Stimulated activated CD4-positive, alpha-beta T cell treated with anti-CD3 and anti-CD28 coated beads, Interleukin-1b, Interleukin-23, amount 100 ng/mL, for 4 hours (primary cell): ENCODE measurements at places on chromosomes 1 and 21.
A peak's percentile ranks its signal among the peaks of the same experiment; 100 is the strongest.

DNA sequence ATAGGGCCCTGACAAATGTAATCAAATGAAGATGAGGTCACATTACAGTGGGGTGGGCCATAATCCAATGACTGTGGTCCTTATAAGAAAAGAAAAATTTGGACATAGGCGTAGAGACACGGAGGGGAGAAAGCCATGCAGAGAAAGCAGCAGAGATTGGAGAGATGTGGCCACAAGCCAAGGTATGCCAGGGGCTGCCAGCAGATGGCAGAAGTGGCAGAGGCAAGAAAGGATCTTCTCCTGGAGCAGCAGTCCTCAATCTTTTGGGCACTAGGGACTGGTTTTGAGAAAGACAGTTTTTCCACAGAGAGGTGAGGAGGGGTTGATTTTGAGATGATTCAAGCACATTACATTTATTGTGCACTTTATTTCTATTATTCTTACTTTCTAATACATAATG lies 355.1 kb downstream of the NPHP4 start:
- no peak for DNase-seq

- DNase-seq = no peak
Observed at GRCh38 chr1:1021920-1022259, 2.0 kb downstream of the AGRN start.

DNA sequence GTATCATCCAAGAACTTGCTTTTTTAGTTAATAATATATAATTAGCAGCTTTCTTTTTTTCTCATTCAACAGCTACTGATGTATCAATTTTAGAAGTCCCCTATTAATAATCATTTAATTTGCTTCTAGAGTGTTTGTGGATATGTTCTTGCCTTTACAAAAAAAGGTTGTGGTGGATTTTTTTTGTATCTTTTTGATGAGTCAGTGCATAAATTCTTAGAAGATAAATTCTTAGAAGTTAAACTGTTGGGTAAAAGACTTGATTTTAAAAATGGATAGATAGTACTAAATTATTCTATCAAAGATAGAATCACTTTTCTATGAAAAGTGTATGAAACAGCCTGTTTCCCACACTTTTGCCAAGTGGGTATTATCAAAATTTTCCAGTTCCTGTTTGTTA lies 11.9 kb downstream of the FGGY start:
- DNase-seq = no peak

DNA sequence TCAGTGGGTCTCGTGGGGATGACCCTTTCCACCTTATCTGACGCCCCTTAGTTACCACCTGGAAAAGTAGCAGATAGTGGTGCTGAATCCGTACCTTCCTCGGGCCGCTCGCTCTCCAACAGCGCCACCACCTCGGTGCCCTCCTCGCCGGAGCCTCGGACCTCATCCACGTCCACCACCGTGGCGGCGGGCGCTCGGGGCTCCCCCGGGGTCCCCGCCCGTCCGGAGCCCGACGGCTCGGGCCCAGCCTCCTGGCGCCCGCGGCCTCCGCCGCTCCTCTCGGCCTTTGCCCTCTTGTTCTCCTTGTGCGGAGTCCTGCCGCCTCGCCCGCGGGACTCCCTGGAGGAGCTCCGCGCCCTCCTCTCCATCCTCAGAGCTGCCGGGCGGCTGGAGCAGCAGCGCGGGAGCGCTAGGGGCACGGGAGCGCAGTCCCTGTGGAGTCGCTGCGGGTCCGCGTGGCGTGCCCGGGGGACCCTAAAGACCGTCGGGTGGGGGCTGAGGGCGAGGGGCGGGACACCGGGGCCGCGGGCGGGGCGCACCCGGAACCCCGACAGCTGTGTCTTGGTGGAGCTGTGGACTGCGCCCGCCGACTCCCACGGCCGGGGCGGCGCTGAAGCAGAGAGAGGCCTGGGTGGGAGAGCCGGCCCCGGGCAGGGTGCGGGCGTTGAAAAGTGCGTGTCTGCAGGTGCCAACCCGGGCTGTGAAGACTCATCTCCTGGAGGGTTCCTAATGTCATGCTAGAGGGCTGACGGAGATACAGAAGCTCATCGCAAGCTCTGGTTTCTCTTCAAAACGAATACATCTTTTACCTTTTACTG lies at the start of gene NPHS2:
Gene NPHS2 (minus strand): TSS at position 452 of the 818 bp plus-strand sequence. CDS start 84 bp downstream, at position 368.
- DNase-seq = no peak

- no peak for DNase-seq
Observed at GRCh38 chr21:46431448-46431847, 27.2 kb upstream of the DIP2A start.

GRCh38 chr1:117388328-117388727 lies 21.1 kb downstream of the MAN1A2 start:
- no peak for DNase-seq

DNA sequence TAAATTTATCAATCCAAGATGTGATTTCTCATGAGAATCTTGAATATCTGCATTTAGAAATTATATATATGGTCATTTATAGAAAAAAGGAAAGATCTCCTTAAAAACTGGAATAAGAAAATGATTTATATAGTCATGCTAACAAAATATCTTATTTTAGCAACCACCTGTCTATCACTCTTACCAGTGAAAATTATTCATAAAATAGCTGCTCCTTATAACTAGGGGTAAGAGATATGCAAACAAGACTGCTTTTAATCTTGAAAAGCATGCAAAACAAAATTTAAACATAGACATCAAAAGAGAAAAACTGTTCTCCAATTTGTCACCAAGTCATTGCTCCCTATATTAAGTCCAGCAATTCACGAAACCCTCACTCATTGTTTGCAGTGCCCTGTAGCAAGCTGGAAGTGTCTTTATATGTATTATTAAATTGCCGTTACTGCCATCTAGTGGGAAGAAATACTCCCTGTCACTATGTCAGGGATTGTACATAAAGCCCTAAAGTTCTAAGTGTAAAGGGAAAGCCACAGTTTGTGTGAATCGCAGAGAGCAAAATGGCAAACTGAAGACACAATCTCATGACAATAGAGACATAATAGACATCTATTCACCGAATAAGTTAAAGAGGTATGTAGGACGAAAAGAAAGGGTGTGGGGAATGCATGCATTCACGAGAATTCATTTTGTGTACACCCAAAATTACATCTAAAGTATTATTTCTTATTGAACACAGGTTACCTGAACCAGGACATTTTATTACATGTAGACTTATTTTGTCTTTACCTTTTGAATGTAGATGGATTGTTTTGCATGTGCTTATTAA lies 600.5 kb downstream of the USP25 start:
- DNase-seq = no peak

- DNase-seq = no peak
Observed at GRCh38 chr1:60017508-60018205, 55.9 kb downstream of the C1orf87 start.

- DNase-seq = no peak
Observed at GRCh38 chr1:116927049-116927798, 17.5 kb downstream of the PTGFRN start.

DNA sequence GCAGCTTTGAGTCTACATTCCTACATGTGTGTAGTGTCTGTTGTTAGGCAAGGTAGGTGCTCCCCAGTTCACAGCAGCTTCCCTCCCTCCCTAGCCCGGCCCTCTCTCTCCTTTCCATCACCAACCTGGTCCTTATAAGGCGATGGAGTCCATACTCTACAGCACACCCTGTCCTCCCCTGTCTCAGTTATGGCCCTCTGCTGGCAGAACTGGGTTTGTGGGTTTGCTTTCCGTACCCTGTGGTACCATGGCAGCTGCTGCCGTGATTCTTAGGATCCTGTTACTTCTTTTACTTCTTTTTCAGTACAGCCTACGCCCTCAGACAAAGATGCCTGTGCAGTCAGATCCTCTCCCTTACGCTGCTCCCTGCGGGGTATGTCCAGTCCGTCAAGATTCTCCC lies 31.7 kb downstream of the AK5 start:
- peak; percentile 1 for DNase-seq

- no peak for DNase-seq
Observed at GRCh38 chr1:112549590-112549989, 40.8 kb downstream of the WNT2B start.

GRCh38 chr21:41139951-41140350 lies 28.0 kb upstream of the BACE2 start:
- DNase-seq = no peak

- no peak for DNase-seq
Observed at GRCh38 chr1:235646463-235646862, 3.1 kb downstream of the GNG4 start.

DNA sequence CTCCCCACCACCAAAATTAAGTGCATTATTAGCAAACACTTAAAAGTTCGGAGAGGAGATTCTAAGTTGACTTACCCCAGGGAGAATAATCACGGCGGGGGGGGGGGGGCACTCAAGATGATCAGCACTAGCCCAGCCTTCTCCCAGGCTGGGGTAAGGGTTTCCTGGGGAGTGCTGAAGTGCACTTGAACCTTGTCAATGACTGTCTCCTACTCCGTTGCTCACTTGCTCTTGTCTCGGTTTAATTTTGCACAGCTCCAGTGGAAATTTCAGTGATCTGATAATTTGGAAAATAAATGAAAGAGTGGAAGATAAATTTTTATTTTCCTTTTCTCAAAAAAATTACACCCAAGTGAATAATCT lies 59.2 kb downstream of the PBX1 start:
- no peak for DNase-seq

DNA sequence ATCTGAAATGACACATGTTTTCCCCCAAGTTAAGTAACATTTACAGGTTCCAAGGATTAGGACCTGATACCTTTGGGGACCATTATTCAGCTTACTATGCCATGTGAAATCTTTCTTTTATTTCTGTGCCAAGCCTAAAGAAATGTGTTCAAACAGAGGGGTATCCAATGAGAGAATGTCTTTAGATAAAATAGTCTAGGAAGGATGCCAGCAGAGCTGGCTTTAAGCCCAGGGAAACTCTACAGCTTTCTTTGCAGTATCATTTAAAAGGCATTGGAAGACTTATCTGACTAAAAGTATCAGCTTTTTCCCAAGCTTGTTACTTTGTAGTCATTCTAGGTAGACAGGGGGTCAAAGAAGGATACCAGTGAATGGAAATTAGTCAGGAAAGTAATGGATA lies 860.4 kb downstream of the PLA2G4A start:
- DNase-seq = no peak

GRCh38 chr1:99696616-99697015 lies 50.7 kb downstream of the PALMD start:
- no peak for DNase-seq

DNA sequence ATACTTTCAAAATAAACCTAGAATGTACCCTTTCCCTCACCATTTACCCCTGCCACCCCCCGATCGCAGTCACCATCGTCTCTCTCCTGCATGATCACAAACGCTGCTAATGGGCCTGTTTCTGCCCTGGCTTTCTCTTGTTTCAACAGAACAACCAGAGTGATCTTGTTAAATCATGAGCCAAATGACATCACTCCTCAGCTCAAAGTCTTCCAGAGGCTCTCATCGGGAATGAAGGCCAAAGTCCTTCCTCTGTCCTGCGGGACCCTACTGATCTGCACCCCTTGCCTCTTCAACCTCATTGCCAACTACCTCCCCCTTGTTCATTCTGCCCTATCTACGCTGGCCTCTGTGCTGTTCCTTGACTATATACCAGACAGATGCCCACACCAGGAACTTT lies 39.4 kb upstream of the PTGFRN start:
- DNase-seq = no peak

GRCh38 chr1:97920276-97920831 lies 480 bp downstream of the DPYD start:
- no peak for DNase-seq

DNA sequence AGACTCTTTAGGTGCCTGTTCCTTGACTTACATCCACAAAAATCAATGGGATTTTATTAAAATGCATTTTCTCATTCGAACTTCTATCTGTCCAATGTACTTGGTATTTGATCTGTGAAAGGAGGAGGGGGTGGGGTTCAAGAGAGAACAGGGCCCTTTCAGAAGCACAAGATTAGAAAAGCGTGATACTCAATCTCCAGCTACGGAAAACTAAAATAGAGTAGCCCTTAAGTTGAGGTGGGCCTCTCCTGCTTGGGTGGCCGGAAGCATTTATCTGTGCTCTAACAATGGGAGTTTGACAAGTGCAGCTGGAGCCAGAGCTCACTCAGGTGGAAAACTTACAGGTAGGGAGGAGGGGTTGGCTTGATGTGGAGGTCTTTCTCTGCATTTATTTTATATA lies 462 bp upstream of the RXRG start:
- no peak for DNase-seq

- DNase-seq = no peak
Observed at GRCh38 chr1:39412892-39413291, 78.5 kb upstream of the BMP8A start.

- DNase-seq = no peak
Observed at GRCh38 chr1:232445361-232446106, 184.4 kb downstream of the SIPA1L2 start.

GRCh38 chr1:55854911-55855310 lies 639.7 kb upstream of the USP24 start:
- no peak for DNase-seq

- no peak for DNase-seq
Observed at GRCh38 chr1:200774735-200775444, 36.2 kb downstream of the CAMSAP2 start.

GRCh38 chr21:45347712-45348499 lies 57.1 kb upstream of the COL18A1 start:
- DNase-seq = no peak

- DNase-seq = no peak
Observed at GRCh38 chr1:213123536-213123935, 72.5 kb downstream of the RPS6KC1 start.

DNA sequence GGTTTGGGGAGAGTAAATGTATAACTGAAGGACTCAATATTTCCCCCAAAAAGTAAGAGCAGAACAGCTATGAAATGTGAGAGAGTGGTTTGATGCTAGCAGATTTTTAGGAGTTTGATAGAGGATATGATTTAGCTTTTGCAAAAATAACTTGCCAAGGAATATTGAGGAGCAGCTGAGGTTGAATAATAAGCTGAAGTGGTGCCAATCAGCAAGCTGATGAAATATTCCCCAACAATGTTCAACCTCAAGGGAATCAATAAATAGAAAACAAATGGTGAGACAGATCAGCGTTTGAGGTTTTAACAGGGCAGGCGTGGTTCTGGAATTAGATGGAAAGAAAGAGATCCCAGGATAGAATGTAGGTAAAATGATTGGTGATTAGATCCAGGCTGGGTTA lies 413.4 kb upstream of the ADAMTS5 start:
- DNase-seq = no peak

DNA sequence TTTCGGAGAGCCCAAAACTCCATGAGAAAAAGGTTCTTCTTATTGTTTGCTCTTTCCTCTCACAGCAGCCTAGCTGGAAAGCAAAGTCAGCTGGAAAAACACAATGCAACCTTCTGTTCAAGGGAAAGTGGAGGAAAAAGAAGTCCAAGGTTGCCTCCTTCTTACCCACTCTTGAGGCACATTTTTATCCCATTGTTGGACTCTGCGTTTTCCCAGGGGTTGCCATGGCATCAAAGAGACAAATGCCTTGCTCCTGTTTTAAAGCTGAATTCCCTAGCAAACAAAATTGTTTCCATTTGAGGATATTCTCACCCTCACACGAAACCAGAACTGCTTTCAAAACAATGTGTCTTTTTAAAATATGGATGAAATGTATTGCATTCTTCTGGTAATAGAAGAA lies 45.1 kb upstream of the PALMD start:
- DNase-seq = no peak
